Fibroblast of pulmonary artery (primary cell): ENCODE measurements at places on chromosomes 2 and 18.

DNA sequence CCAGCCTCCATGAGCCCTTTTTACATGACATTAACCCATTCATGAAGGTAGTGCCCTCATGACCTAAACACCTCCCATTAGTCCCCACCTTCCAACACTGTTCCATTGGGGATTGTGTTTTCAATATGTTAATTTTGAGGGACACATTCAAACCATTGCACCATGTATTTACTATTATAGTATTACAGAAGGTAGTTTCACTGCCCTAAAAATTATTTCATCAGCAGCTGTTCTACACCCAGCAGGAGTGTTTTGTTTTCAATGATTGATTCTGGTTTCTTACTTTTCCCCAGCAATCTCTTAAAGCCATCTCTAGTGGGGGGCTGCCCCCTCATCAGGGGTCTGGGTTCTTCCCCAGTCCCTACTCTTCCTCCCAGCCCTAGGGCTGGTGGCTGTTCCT lies 71.9 kb downstream of the CERS6 start:
- no peak for DNase-seq

DNA sequence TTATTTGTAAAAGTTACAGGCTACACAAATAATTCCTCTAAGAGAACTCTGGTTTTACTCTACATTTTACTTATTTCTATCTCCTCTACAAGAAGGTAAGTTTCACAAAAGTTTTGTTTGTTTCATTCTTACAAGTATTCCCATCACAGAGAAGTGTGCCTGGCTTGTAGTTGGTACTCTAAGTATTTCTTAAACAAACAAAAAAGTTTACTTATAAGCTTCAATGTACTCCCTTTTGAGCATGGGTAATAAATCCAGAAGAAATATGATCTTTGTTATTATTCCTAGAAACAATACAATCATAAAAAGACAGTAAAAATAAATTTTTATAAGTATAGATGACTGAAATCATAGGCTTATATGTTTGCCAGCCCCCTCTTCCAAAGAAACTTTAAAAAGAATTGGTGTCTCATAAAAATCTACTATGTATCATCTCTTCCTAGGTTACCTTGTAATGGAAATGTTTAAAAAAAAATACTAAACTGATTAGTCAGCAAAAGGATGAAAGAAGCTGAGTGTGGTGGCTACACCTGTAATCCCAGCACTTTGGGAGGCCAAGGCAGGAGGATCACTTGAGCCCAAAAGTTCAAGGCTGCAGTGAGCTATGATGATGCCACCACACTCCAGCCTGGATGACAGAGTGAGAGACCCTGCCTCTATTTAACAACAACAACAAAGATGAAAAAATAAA lies 54.7 kb downstream of the ATL2 start:
- no peak for DNase-seq

DNA sequence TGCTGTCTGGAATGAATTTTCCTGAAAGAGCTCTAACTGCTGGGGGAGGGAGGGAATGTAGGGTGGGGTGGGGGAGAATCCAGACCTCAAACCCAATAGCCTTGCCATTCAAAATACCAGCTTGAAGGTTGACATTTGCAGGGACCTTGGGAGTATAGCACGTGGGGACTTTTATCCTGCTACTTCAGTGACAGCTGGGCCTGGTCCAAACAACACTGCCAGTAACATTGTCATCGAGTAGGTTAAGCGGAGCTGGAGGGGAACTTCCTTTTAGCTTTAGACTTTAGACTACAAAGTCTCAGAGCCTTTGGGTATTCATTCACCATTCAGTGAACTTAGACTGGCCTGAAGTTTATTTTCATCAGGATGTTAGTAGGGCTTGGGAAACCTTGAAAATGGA lies 248.7 kb downstream of the MEIS1 start:
- DNase-seq, result no peak

DNA sequence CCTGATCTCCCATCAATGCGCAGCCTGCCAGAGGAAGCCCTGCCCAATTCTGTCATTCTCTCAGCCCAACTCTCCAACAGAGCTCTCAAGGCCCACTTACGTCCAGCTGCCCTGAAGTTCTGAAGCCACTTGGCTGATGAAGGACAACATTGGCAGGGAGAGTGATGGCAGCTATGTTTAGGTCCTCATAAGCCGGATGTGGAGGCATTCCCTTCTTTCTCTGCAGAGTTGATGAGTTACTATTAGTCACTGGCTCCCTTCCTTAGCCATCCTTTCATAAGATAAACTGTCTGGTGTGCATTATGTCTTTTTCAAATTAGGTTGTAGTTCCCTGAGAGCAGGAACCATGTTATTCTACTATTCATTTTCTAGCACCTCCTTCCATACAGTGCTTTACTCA lies 22.5 kb upstream of the TACR1 start:
- peak; percentile 68 for DNase-seq

DNA sequence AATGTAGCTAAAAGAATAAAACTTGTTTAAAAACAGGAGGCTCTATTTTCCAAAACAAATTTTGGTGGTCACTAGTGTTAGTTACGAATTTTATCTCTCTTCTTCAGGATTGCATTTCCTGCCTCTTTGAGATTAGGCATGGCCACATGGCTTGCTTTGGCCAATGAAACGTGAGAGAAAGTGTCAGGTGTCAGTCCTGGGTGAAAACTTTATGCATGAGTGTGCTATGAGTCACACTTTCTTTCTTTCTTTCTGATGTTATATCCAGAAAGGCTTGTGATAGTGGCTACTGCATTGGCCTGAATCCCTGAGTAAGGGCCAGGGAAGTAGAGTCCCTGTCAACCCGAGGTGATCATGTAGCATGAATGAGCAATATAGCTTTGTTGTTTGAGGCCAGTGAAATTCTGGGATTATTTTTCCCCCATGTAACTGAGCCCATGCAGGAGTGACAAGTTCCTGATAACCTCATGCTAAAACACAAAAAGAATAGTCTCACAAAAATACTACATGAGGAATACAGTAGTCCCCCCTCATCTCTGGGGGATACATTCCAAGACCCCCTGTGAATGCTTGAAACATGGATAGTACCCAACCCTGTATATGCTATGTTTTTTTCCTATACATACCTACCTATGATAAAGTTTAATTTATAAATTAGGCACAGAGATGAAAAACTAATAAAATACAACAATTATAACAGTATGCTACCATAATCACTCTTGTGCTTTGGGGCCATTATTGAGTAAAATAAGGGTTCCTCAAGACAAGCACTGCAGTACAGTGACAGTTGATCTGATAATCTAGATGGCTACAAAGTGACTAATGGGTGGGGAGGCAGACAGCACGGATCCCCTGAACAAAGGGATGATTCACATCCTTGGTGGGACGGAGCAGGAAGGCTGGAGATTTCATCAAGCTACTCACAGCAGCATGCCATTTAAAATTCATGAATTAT lies 109.5 kb downstream of the CDC42EP3 start:
- DNase-seq, result peak; percentile 93

DNA sequence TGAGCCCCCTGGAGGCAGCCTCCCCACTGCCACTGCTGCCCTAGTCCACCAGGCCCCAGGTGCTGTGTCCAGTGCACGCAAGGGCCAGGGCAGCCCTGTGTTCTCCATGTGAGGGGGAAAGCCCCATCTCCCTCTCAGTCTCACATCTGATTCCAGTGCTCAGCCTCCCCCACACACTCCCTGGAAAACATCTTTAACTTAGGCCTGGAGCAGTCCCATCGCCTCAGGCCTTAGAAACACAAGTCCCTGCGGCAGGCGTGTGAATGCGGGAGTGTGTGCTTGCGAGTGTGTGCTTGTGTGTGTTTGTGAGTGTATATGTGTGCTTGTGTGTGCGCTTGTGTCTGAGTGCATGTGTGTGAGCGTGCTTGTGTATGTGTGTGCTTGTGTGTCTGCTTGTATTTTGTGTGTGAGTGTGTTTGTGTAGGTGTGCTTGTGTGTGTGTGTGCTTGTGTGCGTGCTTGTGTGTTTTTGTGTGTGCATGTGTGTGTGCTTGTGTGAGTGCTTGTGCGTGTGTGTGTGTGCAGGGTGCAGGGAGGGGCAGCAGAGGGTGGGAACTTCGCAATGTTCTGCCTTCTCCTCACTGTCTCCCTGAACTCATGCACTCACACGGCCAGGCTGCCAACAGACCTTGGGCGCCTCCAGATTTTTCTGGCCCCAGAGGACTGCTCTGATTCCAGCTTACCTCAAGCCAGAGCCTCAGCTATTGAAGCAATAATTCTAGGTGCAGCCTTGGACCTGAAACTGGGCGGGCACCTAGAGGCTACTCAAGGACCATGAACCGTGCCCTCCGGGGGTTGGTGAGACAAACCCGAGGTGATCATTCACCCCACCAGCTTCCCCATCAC lies 139.6 kb downstream of the CABLES1 start:
- no peak for DNase-seq

- peak; percentile 55 for DNase-seq
These were observed 62.1 kb upstream of the SLC16A14 start for GRCh38 chr2:230130668-230131364.

- DNase-seq, result no peak
These were observed 8.5 kb downstream of the HS6ST1 start for GRCh38 chr2:128310094-128310716.

DNA sequence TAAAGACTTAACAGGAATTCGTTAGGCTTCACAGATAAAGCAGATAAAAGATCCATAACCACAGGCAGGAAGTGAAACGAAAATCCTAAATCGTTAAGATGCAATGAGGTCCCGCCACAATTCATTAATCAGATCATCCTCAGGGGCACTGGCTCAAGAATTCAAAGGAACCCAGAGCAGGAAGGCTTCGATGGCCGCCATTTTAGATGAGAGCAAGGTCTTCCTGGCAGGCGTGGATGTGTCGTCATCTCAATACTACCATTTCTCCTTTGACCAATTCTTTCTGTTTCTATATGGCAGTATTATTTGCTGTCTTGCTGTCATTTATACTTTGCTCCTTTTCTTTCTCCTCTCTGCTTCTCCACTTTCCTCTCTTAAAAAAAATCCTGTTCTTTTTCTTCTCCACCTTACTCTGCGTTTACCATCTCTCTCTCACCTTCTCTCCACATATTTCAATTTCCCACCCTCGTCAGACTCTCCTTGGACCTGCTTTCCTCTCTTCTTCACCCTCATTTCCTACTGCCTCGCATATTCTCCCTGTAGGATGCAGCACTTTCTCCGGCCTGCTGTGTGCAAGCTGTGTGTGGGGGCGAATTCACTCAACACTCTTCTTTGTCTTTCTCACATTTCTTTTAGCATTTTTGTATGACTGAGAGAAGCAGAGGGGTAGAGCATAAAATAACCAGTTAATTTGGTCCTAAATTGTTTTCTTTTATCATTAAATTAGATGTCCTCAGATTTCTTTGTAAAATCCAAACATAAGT lies 35.1 kb upstream of the LHCGR start:
- DNase-seq, result no peak

DNA sequence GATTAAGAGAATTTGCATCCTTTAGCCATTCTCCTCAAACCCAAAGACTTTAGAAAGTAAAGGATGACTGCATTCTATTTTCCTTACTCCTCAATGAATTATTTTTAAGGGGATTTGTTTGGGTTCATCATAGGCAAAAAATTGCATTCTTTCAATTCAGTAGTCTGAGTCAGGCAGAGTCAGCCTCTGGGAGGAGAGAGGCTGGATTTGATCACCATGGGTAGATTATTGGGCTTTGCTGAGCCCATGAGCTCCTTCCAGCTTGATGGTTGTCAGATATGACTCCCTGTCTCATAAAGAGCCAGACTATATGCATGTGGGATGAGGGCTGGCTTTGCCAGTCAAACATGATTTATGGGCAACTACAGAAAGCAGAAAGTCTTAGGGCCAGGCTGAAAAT lies 101.2 kb downstream of the KCNS3 start:
- DNase-seq, result no peak

- DNase-seq, result no peak
These were observed 15.9 kb upstream of the POMC start for GRCh38 chr2:25184254-25184653.

GRCh38 chr2:175647058-175647457 lies 355.0 kb downstream of the LNPK start:
- no peak for DNase-seq

GRCh38 chr2:207167099-207167923 lies 1.6 kb upstream of the KLF7 start:
- peak; percentile 80 for DNase-seq

GRCh38 chr2:217510771-217511291 lies 492.0 kb downstream of the TNS1 start:
- peak; percentile 92 for DNase-seq

- DNase-seq, result no peak
These were observed 591.3 kb upstream of the ZNF804A start for GRCh38 chr2:184006998-184007397.

DNA sequence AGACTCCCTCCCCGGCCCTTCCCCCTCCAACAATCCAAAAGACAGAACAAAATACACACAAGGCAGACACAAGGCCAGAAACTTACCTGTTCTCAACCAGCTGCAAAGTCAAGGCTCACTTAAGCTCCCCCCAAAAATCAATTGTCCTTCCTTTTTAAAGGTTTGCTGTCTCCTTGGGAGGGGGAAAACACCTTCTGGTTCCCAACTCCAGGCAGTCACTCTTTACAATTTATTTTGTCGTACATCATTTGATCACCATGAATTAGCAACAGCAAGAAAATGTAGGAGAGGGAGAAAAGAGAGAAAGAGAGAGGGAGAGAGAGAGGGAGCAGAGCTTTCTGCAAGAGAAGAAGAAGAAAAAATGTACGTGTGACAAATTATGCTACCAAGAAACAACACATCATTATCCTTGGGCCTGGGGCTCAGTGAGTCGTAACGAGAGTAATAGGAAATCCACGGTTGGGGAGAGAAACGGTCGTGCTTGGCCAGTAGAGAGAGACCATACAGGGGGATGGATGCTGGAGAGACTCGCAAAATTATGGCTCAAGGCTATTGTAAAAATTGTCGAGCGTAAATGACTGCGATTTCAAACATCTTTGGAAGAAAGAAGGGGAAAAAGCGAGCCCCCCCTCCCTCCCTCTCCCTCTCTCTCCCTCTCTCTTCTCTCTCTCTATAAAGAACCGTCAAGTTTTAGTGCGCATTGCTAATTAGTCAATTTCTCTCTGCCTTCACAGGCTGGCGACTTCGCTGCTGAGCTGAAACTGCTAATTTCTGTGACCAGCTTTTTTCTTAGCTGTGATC lies at the start of gene KLHL14:
Gene KLHL14, minus strand, starts transcription at position 443 of the 801 bp plus-strand sequence. CDS start 2,432 bp downstream, outside the sequence.
- DNase-seq, result no peak

DNA sequence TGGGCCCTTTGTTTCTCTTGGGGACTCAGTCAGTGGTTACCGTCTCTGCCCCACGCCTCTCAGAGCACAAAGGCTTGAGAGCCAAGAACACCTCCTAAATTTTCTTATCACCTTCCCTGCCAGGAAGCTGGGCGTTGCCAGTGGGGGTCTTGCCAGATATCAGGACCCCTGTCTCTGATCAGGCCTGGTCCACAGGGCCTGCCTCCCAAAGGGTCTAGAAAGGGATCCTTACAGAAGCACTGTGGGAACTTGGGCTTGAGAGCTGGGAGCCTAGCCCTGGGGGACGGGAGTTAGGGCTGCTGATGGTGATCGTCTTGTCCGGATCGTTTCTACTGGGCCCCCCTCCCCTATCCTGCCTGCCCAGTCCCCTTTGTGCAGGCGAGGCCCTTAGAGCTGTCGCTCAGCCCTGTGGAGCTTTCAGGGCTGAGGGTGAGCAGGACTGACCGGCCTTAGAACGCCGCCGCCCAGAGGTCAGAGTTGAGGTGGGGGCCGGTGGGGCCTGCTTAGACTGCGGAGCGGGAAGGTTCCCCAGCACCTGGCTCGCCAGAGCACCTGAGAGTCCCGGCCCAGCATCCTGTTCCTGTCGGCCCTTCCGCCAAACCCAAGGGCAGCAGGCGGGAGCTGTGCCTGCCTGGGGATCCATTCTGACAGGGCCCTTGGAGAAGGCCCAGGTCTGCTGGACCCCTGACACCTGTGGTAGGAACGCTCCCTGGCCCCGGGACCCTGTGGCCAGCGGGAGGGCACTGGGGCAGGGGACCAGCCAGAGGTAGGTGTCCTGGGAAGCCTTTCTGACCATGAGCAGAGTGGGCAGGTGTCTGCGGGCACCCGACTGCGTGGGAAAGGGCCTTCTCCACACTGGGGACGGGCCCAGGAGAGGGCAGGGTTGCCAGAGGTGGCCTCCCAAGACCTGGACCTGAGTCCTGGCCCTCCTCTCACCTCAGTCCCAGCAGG lies 956 bp downstream of the ESPNL start:
- no peak for DNase-seq
